ENCODE measurements at places on chromosomes 2 and 18.

DNA sequence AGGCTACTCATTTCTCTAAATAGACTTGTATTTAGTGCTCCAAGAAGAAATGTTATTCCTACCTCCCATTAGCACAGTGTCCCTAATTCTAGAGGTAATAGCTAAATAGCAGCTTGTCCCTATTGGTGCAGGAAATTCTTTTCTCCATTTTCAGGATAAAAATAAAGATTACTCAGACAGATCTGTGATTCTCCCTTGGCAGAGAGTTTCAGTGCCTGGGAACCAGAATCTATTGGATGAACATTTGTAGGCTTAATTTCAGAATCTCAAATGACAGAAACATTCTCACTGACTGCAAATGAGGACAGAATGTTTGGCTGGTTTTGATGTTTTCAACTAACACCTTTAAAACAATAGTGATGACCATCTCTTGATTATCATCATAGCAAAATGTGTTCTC, 33.3 kb upstream of the LGALSL start:
- no peak for DNase-seq

DNA sequence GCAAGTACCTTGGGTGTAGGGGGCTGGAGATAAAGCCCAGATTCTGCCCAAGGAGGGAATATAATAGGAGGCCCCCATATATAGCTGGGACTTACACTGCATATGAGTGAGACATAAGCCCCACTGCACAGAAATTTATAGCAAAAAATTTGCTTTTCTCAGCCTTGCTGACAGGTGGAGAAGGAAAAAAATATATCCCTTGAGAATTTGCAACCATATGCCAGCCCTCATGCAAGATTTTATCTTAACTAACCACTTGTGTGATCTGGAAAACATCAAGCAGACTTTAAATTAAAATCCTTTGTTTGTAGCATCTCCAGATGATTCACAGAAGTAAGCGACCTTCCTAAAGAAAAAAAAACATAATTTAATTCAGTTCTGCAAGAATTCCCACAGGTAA, 288.2 kb downstream of the BCL2 start:
- no peak for DNase-seq

DNA sequence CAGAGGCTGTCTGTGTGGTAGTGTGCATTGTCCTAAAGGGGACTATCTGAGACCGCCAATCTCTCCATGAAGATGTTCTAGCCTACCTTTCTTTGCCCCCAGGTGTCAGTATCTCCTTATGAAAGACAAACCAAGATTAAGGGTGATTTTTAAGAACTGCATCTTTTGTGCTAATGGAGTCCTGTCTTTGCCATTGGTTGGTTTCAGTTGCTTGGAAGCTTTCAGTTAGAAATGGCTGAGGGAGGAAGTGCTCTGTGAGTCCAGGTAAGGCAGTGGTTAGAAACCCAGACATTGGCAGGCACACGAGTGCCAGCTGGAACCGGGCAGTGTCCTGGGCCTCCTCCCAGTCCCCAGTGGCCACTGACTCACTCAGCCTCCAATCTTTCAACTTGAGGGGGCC, 111.3 kb downstream of the DOCK10 start:
- DNase-seq = no peak

GRCh38 chr2:101949304-101949703, 42.5 kb upstream of the IL1R2 start:
- no peak for DNase-seq

DNA sequence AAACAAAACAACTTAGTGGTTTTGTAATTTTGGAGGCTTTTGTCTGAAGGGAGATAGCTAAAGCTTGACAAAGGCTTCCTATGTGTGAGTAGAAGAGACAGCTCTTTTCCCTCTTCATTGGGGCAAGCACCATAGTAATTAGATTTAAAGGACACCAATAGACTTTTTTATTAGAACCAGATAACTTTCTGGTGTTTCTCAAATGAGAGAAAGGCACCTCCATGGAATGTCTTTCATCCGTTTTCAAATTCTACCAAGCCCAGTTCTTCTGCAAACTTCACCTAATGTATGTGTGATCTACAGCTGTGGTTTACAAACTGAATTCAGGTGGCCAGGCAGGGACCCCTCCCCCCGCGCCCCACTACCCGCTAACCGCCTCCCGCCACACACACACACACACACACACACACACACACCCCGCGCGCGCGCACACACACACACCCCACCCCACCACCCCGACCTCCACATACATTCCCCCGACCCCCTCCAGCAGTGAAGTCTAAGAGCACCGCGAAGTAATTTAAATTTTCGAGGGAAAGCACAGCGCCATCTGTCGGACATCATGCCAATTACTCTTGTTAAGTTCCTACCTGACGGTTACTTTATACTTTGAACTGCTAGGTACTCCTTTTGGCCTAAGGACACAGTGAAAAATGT, 31.6 kb upstream of the PPP1R1C start:
- DNase-seq = peak; percentile 65

DNA sequence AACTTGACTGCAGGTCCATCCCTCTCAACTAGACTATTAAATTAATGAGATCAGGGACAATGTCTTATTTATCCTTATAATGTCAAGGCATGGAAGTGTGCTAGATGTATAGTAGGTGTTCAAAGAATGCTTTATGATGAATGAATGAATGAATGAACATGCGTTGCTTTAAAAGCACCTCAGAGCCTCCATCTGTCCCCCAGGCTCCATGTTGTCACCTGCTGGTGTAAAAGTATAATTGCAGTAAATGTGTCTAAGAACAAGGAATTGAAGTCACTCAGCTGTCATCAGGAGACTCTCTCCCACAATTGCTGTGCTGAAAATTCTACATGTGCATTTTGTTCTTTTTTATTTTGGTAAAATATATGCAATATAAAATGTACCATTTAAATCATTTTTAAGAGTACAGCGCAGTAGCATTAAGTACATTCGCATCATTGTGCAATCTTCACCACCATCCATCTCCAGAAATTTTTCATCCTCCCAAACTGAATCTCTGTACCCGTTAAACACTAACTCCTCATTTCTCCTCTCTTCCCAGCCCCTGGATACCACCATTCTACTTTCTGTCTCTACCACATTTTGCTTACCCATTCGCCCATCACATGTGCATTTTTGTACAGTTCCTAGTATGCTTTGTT, 52.6 kb downstream of the GNAL start:
- peak; percentile 72 for DNase-seq

GRCh38 chr18:56326336-56327072, 311.9 kb downstream of the TXNL1 start:
- no peak for DNase-seq

DNA sequence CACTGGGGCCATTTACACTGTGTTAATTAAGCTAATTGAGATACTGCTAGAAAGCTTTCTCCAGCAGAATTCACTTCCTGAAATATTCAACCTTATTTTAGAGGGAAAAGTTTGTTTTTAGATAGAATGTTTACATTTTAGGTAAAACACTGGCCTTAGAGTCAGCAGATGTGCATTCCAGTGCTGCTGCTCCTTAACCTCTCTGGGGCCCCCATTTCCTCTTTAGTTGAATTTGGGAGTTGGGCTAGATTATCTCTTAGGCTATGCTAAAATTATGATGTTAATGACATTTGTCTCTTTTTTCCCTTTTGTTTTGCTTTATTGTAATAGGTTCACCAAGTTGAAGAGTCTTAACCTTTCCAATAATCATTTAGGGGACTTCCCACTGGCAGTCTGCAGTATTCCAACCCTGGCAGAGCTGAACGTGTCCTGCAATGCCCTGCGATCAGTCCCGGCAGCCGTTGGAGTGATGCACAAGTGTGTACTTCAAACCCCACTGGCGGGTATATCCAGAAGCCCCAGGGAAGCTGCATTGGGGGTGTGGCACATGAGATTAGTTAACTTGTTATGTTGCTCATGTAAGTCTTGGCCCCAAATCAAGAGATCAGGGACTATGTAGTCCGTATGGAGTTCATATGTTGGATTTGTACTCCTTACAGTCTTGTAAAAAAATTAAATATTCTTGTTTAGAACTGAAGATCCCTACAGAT, 179.5 kb downstream of the PHLPP1 start:
- peak; percentile 30 for DNase-seq

DNA sequence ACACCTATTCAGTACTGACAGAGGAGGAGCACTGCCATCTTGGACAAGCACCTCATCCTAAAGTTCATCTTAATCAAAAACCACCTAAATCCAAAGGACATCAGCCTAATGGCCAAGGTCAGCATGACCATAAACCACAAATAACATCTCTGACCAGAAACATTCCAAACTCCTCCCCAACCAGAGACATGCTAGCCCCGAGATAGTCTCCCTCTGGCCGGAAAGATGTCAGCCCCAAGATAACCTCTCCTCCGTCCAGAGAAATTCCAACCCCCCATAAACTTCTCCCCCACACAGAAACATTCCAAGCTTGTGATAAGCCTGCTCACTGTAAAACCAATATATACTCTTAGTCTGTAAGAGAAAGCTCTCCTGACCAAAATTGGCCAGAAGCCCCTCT, 260.6 kb downstream of the CLIP4 start:
- no peak for DNase-seq

DNA sequence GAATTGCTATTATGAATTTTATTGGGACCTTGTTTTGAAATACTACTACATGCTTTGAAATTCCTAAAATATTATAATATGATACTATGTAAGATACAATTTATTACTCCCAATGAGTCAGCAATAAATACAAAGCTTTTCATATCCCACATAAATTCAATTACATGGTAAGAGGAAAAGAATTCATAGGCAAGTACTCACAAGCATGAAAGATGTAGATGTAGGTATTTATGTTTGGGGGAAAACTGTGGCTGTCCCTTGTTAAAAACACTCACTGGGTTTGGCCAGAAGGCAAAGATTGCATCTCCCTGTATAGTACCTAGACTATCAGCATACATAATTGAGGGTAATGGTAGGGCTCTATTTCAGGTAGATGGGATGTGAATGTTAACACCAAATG, 90.4 kb downstream of the MBD2 start:
- no peak for DNase-seq

Data from D341Med (cell line).